NB4 (cell line): ENCODE measurements at places on chromosomes 13 and 19.

- DNase-seq: no peak
These were observed 6.2 kb downstream of the AP1M1 start for GRCh38 chr19:16204005-16204294.

DNA sequence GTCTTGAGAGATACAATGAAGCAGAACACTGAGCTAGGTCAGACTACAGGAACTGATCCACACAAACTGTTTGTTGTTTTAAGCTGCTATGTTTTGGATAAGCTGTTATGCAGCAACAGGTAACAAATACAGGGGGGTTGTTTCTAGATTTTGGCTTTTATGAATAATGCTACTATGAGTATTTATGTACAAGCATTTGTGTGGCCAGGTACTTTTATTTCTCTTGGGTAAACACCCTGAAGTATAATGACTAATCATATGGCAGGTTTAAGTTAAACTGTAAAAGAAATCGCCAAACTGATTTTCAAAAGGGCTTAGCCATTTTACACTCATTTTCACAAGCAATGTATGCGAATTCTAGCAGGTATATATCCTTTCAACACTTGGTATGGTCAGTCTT is 166.0 kb downstream of the DNAJC3 start:
- no peak for DNase-seq

DNA sequence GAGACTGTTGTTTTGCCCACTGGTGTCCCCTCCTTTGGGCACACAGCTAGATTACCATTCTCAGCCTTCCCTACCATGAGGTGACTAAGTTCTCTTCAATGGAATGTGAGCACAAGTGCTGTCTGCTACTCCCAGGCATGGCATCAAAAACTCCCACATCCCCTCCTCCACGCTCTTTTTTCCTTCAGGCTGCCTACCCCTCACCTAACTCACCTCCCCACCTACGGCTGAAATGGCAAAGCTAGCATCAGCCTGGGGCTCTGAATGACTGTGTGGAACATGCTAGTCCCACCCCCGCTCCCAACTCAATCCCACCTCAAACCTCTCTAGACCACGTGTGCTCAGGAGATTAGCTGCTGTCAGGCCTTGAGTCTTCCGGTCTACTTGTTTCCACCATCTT is 512.2 kb downstream of the DIAPH3 start:
- no peak for DNase-seq

GRCh38 chr19:18311502-18312091 is 11.3 kb downstream of the LSM4 start:
- DNase-seq: no peak

GRCh38 chr19:30231408-30232318 is 140.5 kb upstream of the ZNF536 start:
- DNase-seq: no peak

GRCh38 chr13:36360903-36361302 is 14.7 kb upstream of the SPART start:
- no peak for DNase-seq

- DNase-seq: no peak
These were observed 3.6 kb downstream of the ZNF507 start for GRCh38 chr19:32349051-32349450.

- DNase-seq: peak; percentile 44
These were observed 73.8 kb downstream of the CCDC70 start for GRCh38 chr13:51935326-51936171.

DNA sequence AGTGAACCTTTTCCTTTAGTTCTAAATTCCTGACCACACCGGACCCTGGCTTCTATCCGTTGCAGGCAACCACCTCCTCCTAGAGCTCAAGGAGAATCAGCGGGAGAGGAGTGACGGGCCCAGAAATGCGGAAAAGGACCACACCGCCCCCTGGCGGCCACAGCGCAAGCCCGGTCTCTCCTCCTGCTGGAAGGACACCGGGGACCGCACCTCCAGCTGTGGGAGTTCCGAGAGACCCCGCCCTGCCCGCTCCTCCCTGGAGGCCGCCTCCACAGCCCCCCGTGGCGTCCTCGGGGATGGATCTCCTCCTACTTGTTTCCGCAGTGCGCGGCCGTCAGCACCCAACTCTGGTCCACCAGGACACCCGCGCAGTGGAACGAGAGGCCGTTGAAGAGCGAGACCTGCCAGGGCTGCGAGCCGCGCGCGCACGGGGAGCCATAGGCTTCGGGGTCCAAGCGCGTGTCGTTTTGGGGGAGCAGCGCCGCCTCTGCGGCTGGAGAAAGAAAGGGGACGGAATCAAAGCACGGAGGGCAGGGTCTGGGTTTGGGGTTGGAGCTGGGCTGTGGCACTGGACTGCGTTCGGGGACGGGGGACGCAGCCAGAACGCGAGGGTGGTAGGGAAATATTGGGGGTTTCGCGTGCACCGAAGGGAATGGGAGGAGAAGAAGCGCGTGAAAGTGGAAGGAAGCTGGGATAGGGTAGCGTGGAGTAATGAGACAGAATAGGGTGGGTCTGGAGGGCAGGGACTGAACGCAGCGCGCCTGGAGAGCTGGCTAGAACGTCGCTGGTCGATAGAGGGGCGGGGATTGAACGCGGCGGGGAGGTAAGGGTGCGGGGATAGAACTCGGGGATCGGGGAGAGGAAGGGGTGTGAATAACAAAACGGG is 2.5 kb downstream of the KLK10 start:
- peak; percentile 66 for DNase-seq

DNA sequence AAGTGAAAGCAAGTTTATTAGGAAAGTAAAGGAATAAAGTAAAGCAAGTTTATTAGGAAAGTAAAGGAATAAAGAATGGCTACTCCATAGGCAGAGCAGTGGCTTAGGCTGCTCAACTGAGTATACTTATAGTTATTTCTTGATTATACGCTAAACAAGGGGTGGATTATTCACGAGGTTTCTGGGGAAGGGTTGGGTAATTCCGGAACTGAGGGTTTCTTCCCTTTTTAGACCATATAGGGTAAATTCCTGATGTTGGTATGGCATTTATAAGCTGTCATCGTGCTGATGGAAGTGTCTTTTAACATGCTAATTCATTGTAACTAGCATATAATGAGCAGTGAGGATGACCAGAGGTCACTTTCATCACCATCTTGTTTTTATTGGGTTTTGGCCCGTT is 194.3 kb downstream of the DLEU7 start:
- DNase-seq: no peak

DNA sequence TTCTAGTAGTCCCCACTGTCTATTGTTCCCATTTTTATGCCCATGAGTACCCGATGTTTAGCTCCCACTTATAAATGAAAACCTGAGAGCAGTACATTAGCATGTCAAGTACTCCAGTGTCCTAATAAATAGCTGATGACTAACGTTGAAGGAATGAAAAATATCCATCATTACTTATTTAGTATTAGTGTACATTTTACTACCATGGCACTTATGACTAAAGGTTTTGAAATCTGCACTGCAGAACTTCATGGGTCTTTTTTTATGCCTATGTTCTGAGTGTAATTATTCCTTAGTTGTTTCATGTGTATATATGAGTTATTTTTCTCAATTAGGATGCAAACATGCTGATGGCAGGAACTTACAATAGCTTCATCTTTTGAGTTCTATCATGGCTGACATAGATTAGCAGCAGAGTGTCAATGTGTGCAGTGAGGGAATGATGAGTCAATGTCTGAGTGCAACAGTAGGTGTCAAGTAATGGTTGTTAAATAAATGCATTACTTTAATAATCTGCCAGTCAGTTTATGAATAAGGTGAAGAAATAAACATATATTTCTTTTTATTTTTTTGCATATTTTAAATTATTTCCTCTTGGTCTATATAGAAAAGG is 188.4 kb downstream of the ITGBL1 start:
- DNase-seq: no peak

- DNase-seq: no peak
These were observed 83.2 kb downstream of the RUBCNL start for GRCh38 chr13:46303742-46304385.

- no peak for DNase-seq
These were observed at the start of gene ONECUT3 for GRCh38 chr19:1752757-1753728. Gene ONECUT3 (plus strand): TSS chr19:1753506. CDS start chr19:1753663, 157 bp downstream.

DNA sequence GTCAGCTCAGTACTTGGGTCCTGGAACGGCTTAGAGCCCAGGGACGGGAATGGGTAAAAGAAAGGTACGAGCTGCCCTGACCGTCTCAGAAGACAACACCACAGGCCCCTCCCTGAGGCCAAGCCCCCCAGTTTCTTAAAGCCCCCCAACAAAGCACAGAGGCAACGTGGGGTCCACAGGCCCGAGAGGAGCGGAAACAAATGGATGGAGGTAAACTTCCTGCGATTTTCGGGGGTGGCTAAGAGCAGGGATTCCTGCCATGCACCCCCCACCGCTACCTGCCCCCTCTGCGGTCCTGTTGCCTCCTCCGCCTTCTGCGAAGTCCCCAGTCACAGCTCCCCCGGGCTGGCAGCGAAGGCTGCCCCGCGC is 48.2 kb downstream of the PTPRS start:
- DNase-seq: no peak

- peak; percentile 88 for DNase-seq
These were observed at the start of gene ZFP14 for GRCh38 chr19:36378625-36379509. Gene ZFP14 (minus strand): TSS chr19:36379201. CDS start chr19:36367892, 11,309 bp downstream.

- DNase-seq: no peak
These were observed 894.9 kb upstream of the PCDH9 start for GRCh38 chr13:68125087-68125480.

DNA sequence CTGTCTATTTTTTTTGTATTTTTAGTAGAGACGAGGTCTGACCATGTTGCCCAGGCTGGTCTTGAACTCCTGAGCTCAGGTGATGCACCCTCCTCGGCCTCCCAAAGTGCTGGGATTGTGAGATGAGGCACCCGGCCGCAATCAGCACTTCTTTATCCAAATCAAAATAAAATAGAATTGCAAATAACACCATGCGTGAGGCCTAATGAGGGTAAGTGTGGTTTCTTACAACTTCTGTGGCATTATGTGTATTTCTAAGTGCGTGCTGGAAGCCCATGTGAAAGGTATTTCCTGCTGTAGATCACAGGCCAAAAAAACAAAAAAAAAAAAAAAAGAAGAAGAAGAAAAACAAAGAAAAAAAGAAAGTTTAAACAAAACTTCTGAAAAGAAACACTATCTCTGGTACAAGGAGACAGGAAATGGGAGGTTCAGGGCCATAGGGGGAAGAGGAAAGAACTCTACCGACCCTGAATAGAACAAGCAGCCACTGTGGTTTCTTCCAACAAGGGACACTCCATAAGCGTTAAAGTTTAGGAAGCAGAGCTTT is 3.0 kb upstream of the GRAMD1A start:
- DNase-seq: peak; percentile 23

- DNase-seq: no peak
These were observed 23.2 kb upstream of the EEF1AKMT1 start for GRCh38 chr13:20796791-20797508.

- peak; percentile 76 for DNase-seq
These were observed 38.3 kb upstream of the HMGB1 start for GRCh38 chr13:30504081-30504480.

DNA sequence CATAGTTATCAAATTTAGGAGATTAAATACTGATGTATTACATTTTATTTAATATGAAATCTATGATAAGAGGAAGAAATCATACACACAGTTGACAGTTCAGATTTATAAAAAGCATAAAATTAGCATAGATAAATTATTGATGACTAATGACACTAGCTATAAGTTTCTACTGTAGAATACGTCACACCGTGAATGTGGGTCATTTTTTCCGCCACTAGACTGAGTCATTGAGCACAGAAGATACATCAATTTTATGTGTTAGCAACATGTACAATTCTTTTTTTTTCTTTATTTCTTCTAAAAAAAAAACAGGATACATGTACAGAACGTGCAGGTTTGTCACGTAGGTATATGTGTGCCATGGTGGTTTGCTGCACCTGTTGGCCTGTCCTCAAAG is 22.2 kb downstream of the AP2S1 start:
- no peak for DNase-seq

- no peak for DNase-seq
These were observed 23.8 kb upstream of the MEDAG start for GRCh38 chr13:30882026-30882850.

DNA sequence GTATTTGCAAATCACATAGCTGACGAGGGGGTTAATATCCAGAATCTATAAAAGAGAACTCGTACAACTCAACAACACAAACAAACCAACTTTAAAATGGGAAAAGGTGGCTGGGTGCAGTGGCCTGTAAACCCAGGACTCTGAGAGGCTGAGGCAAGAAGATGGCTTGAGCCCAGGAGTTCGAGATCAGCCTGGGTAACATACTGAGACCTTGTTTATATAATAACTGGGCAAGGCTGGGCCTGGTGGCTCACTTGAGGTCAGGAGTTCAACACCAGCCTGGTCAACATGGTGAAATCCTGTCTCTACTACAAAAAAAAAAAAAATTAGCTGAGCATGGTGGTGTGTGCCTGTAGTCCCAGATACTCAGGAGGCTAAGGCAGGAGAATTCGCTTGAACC is 21.8 kb upstream of the TM6SF2 start:
- no peak for DNase-seq
